ENCODE measurements at places on chromosomes 6 and 20.
A peak's percentile ranks its signal among the peaks of the same experiment; 100 is the strongest.

DNA sequence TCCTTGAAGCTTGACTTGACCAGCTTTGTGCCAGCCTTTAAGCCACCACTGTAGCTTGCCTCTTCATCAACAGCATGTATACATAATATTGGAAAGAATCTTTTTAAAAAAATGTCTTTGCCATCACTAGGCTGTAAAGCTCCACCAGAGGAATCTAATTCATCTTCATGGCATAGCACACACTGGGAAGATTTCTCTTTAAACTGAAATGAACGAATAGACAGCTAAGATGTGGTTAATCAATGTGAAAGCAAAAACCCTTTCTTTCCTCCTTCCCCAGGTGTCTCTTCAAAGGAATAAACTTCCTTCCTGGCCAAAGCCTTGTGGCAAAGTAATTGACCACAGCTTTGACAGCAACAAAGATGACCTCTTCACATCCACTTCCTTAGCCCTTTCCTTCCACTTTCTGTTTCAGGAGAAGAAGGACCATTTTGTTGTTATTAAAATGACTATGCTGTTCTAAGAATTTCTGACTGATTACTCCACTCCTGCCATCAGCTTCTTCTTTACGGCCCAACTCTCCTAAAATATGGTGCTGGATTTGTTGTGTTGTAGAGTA lies 428.7 kb upstream of the SOX4 start:
- DNase-seq, result no peak

- no peak for DNase-seq
Measured at GRCh38 chr20:58795923-58796245, 54.8 kb downstream of the GNAS-AS1 start.

GRCh38 chr6:169981969-169982368 lies 230.5 kb downstream of the ERMARD start:
- no peak for DNase-seq

DNA sequence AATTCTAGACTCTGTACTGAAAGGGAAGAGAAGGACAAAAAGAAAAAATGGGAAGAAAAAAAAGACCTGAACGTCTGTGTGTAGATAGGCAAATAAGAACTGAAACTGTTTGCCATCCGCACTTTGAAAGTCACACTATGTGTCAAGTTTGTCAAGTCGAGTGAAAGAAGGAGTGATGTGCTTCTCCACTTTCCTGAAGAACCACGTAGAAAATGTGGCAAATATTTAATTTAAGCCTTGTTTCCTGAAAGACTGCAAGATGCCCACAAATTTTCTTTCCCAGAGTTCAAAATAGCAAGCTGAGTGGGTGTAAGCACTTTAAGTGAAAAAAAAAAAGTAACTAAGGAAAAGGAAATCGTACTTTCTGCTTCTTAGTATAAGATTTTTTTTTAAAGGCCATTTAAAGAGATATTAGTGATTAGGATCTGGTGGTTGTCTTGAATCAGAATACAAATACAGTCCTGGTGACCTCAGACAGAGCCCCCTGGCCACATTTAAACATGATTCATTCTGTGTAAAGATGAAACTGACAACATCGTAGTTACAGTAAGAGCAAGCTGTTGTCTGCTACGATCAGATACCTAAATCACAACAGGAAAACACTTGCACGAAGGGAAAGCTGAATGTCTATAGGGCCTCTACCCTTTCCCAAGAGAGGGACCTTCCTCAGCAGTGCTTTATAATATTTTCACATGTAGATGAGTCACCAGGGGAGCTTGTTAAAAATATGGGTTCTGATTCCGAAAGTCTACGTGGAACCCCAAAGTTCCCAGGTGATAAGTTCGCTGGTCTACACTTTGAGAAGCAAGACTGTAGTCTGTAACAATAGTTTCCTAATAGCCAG lies 102.3 kb downstream of the HIVEP2 start:
- no peak for DNase-seq

DNA sequence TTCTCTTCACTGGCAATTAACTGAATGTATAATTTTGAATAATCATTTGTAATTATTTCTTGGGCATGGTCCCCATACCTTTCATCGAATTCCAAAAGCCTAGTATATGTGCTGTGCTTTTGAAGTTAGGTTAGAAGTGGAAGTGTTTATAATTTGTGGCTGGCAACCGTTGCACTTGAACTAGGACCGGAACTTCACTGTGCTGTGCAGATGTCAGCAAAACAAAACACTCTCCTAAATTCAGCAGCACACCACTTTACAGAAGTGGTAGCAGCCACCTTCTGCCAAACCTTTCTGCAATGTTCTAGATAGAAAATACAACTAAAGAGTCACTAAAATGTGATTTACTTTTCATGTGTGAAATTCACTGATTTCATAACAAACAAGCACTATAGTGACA lies 111.9 kb downstream of the FAM83B start:
- DNase-seq, result no peak

DNA sequence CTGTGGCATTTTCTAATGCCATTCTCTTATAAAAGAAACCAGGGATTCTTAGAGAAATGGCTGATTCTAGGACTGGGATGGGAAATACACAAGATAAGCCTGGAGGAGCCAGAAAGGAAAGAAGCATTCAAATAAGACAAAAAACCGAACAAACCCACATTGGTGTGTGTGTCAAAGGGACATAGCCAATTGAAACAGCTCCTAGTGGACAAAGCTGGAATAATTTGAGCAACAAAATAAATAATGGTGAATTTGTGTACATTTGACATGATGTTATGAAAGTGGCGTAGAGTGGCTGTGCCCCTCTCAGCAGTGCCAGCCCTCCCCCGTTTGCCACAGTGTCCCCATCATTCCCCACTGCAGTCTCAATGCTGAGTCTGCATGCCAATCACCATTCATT lies 55.5 kb downstream of the B3GAT2 start:
- no peak for DNase-seq

DNA sequence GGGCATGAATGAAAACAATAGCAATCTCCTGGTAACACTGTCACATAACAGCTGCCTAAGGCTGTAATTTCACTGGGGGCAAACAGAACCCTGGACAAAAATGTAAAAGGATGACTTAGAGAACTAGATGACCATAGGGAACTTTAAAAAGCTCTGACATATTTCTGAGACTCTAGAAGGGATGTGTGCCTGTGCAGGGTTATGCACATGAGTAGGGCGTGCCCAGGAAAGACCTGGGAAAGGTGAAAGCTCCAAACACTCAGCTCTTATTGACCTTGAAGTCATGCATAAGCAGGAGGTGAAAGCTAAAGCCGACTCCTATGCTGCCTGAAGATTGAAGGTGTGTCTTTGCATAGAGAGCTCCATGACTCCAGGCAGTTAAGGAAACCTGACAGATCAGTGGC lies 118.4 kb upstream of the BTBD3 start:
- DNase-seq, result no peak

- peak; percentile 18 for DNase-seq
Measured at GRCh38 chr20:47318586-47319516, 37.6 kb downstream of the ZMYND8 start.

DNA sequence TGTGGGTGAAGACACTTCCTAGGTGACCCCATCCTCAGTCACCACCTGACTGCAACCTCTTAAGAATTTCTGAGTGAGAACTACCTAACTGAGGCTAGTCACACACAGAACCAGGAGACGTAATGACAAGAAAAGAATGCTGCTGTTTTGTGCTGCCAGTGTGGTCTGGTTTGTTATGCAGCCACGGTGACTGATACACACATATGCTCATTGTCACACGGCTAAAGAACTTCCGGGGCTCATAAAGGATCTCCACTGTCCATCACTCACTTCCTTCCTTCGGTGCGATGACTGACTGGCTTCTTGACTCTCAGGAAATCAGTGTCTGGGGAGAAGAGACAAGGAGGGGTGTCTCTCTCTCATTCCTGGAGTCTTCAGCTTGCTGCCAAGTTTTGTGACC lies 88.0 kb downstream of the SLC24A3 start:
- no peak for DNase-seq

- no peak for DNase-seq
Measured at GRCh38 chr20:44126445-44126844, 60.5 kb downstream of the JPH2 start.

DNA sequence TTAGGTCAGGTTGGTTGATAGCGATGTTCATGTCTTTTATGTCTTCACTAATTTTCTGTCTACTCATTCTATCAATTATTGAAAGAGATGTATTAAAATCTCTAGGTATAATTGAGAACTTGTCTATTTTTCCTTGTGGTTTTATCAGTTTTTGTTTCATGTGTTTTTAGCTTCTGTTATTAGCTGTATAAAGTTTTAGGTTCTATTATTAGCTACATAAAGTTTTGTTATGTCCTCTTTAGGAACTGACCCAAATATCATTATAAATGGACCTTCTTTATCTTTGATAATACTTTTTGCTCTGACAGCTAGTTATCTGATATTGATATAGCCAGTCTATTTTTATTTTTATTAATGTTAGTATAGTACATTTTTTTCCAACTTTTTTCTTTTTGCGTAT lies 92.4 kb upstream of the TMEM170B start:
- DNase-seq, result no peak

GRCh38 chr6:159693894-159694545 lies 979 bp upstream of the SOD2 start:
- no peak for DNase-seq

DNA sequence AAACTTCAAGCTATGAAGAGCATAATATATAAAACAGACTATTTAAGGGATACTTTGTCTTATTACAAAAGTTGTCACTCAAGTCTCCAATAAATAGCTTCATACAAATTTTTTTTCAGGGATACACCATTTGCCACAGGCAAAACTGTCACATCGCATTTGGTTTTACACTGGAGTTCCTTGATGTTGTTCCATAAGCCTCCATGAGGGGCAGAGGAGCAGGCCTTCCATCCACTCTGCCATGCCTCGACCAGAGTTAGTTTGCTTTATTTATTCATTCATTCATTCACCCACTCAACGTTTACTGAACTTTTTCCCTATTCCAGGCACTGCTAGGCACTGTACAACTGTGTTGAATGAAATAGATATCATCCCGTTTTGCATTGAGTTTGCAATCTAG lies 246.6 kb downstream of the PHF3 start:
- DNase-seq, result no peak

DNA sequence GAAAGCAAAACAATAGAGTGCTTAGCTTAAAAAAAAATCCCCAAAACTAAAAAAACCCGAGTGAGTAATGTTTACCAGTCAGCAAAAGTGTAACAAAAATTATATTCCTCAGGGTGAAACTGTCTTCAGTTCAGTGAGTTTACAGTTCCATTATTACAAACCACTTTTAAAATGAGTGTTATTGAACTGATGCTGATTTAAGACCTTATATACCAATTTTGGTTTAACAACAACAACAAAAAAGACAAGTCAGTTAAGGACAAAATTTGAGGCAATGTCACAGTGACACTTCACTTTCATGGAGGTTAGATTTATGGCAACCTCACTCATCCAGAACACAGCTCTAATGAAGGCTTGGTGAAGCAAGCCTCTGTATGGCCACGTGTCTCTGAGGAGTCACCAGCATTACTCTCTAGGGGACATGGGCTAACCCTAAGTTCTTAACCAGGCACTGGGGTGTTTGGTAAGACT lies 630.8 kb downstream of the PHF3 start:
- no peak for DNase-seq

- DNase-seq, result no peak
Measured at GRCh38 chr6:25088513-25088912, 152.8 kb upstream of the RIPOR2 start.

DNA sequence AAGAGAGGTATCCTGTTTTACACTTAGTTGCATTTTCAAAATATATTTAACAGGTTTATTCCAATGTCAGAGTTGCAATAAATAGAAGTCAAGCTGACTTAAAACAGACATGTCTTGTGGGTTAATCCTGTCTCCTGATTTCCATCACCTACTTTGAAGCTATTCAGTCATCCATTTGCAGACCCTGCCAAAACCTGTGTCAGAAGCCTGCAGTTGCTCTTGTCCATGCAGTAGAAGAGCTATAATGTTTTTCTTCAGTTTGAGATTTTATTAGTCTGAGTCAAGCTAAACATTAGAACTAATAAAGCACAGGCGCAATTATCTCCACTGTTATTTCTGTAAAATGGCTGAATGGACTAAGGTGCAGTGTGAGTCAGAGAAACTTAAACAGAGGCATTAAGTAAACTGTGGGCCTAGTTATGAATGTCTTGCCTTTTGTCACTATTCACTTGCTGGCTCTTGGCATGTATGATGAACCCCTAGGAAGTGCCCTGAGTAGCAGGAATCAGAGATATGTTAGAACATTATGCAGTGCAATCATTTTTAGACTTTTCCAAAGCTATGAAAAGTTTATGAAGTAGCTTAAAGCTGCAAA lies 11.0 kb upstream of the HDGFL1 start:
- DNase-seq, result no peak

GRCh38 chr6:133645966-133646740 lies 242.8 kb upstream of the TCF21 start:
- DNase-seq, result no peak

DNA sequence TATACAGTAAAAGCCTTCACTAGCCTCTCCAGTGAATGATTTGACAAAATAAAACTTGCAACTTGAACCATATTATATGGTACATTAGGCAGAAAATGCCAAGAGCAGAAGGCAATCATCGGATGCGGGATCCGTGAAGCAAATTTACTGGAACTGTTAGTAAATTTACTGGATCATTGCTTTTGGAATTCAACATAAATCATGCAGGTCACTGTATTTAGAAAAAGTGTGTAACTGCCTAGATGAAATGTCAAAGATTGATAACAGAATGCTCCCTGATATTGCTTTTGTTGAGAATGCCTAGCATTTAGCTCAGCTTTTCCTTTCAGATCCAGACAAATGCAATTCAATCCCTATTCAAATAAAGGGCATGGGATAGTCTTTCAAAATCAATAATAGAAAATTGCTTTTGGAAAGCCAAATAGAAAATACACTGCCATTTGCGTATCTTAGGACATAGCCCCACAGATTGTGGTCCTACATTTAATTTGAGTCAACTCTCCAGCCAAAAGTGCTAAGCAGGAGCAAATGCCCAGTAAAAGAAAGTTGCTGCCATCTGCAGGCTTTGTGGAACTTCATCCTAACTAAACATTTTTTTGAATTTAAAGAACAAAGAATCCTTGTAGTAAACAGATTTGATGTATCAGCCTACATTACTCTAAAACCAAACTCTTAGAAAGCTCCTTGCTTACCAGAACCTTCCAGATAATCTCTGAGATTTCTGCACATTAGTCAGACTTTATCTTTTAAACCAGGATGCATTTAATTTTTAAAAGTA lies 109.5 kb upstream of the HSF2 start:
- no peak for DNase-seq
